Activated CD4-positive, alpha-beta memory T cell treated with anti-CD3 and anti-CD28 coated beads for 36 hours (primary cell): ENCODE measurements at places on chromosomes 6 and 20.

DNA sequence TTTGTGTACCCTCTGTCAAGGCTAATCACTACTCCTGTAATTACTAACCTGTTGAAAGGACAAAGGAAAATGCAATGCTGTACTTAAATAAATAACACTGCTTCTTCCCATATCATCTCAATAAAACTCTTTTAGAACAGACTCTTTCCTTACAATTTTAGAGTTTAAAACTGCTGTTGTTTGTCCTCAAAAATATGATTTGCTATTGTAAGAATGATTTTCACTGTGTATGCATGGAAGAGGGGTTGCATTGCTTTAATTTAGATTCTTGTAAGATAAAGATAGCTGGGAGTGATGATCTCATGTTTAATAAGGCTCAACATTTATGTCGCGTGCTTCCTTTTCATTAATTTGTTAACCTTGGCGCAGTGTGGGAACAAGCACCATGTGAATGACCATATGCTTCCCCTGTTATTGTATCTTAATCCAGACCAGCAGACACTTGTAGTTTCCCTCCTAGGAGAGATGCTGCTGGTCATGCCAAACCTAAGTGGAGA, 89.8 kb upstream of the ATXN1 start:
- no peak overlapping the region for H3K27ac ChIP-seq
- H3K27me3 ChIP-seq, result peaks cover 13% of the 10 kb centered on the region

GRCh38 chr6:41524634-41525011, 21.6 kb upstream of the FOXP4 start:
- H3K36me3 ChIP-seq, result no peaks in the 10 kb centered on the region
- no peak for DNase-seq
- H3K27me3 ChIP-seq, result peaks cover 16% of the 10 kb centered on the region
- H3K27ac ChIP-seq, result no peak overlapping the region
- no peaks in the 10 kb centered on the region for H3K4me1 ChIP-seq
- H3K4me3 ChIP-seq, result no peak overlapping the region

DNA sequence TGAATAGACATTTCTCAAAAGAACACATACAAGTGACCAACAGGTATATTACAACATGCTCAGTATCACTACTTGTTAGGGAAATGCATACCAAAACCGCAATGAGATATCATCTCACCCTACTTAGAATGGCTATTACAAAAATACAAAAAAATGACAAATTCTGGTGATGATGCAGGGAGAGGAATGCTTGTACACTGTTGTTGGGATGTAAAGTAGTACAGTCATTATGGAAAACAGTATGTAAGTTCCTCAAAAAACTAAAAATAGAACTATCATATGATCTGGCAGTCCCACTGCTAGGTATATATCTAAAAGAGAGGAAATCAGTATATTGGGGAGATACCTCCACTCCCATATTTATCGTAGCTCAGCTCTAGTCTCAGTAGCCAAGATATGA, 10.9 kb upstream of the SLC17A5 start:
- DNase-seq, result no peak
- H3K27me3 ChIP-seq, result peaks cover 13% of the 10 kb centered on the region
- H3K27ac ChIP-seq, result no peak overlapping the region
- no peak overlapping the region for H3K4me3 ChIP-seq
- H3K4me1 ChIP-seq, result peaks cover 4% of the 10 kb centered on the region

DNA sequence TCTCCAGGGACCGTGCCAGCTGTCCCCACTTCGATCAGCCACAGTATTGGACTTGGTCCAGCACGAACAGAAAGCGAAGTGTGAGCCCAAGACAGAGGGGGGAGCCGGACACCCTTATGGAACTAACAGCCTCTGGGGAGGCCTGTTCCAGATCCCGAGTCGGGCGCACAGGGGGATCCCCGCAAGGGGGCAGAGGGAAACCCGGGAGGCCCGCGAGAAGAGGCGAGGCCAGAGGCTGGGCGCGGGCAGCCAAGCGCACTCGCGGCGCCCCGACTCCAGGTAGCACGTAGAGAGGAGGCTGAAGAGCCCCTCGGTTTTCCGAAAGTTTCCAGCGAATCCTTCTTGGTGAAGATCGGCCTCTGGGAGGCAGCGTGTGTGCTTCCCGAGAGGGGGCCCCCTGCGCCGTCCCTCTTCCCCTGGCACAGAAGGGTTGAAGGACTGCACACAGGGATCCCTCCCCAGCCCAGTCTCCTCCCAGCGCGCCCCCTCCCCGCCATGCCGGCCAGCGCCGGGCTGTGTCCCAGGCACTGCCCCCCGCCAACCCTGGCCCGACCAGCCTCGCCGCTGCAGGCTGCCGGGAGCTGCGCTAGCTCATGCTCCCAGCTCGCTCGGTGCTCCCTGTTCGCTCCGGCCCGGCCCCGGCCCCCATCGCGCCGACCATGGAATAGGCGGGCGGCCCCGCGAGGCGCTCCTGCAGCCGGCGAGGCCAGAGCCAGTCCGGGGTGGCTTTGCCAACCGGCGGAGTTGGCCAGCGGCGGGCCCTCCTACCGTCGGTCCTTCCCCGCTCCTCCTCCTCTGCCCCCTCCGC, 577 bp upstream of the SLC24A3 start:
- peaks cover 35% of the 10 kb centered on the region for H3K27me3 ChIP-seq
- no peak overlapping the region for H3K27ac ChIP-seq
- no peaks in the 10 kb centered on the region for H3K36me3 ChIP-seq
- no peak overlapping the region for H3K4me3 ChIP-seq
- H3K4me1 ChIP-seq, result no peaks in the 10 kb centered on the region
- DNase-seq, result no peak

DNA sequence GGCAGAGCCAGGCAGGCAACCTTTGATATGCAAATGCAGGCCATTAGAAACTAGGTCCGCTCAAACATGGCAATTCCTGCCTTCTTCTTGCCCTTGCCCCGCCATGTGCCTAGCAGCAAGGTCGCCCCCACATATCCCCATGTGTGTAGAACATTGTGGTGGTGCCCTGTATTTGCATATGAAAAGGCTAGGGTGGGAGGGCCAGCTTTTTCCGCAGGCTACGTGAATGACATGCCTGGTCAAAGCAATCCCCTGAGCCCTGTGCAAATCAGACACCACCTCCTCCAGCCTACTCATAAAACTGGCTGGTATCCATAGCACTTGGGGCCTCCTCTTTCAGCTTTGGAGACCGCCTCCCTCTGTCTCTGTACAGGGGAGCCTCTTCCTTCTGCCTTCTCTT, 31.6 kb downstream of the GSTA2 start:
- no peaks in the 10 kb centered on the region for H3K27me3 ChIP-seq
- H3K27ac ChIP-seq, result no peak overlapping the region
- H3K4me1 ChIP-seq, result no peaks in the 10 kb centered on the region

- H3K4me3 ChIP-seq, result no peak overlapping the region
- no peaks in the 10 kb centered on the region for H3K36me3 ChIP-seq
- peaks cover 24% of the 10 kb centered on the region for H3K27me3 ChIP-seq
- H3K27ac ChIP-seq, result no peak overlapping the region
- peaks cover 4% of the 10 kb centered on the region for H3K4me1 ChIP-seq
Observed at GRCh38 chr6:3251462-3252314, 7.1 kb upstream of the PSMG4 start.

DNA sequence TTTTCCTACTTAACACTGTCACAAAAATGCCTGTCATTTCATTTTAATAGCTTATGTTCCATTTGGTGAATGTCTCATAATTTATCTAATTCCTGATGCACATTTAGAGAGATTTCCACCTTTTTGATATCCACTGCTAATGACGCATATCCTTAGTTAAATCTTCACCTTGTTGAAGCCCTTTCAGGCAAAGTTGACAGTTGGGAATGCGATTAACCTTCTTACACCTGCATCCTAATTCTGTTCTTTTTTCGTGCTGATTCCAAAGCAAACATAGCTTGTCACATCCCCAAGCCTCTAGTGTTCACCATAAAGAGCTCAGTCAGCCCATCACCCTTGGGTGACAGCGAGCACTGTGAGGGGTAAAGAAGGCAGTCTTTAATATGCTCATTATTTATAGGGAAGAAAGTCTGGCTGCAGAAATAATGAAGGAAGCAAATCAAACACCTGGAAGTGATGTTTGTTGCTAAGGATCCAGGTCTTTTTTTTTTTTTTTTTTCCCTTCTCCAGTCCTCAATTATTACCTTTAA, 205.6 kb downstream of the DTNBP1 start:
- H3K27ac ChIP-seq, result no peak overlapping the region
- H3K4me3 ChIP-seq, result no peak overlapping the region
- peaks cover 47% of the 10 kb centered on the region for H3K4me1 ChIP-seq
- H3K27me3 ChIP-seq, result no peaks in the 10 kb centered on the region
- H3K36me3 ChIP-seq, result peaks cover 26% of the 10 kb centered on the region

- H3K4me1 ChIP-seq, result peaks cover 3% of the 10 kb centered on the region
- no peak overlapping the region for H3K27ac ChIP-seq
- H3K36me3 ChIP-seq, result no peaks in the 10 kb centered on the region
- peaks cover 15% of the 10 kb centered on the region for H3K27me3 ChIP-seq
- no peak overlapping the region for H3K4me3 ChIP-seq
Observed at GRCh38 chr6:132865829-132866228, 51.5 kb downstream of the RPS12 start.

DNA sequence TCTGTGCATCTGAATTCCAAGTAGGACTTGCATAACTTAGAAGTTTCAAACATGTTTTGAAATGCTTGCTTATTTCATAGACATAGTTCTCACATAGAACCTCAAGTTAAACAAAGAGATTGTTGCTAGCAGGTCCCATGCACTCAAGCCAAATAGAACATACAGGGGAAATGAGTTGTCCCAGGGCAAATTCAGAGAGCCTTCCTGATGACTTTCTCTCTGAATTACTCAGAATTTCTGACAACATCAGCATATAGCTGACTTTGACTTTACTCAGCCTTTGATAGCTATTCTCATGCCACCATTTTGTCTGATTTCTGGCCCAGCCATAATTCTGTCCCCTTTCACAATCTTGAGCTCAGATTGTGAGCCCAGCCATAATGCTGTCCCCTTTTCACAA, 333.2 kb upstream of the PLCB4 start:
- H3K27me3 ChIP-seq, result no peaks in the 10 kb centered on the region
- no peak for DNase-seq
- H3K36me3 ChIP-seq, result no peaks in the 10 kb centered on the region
- H3K4me3 ChIP-seq, result no peak overlapping the region
- no peak overlapping the region for H3K27ac ChIP-seq
- peaks cover 5% of the 10 kb centered on the region for H3K4me1 ChIP-seq

DNA sequence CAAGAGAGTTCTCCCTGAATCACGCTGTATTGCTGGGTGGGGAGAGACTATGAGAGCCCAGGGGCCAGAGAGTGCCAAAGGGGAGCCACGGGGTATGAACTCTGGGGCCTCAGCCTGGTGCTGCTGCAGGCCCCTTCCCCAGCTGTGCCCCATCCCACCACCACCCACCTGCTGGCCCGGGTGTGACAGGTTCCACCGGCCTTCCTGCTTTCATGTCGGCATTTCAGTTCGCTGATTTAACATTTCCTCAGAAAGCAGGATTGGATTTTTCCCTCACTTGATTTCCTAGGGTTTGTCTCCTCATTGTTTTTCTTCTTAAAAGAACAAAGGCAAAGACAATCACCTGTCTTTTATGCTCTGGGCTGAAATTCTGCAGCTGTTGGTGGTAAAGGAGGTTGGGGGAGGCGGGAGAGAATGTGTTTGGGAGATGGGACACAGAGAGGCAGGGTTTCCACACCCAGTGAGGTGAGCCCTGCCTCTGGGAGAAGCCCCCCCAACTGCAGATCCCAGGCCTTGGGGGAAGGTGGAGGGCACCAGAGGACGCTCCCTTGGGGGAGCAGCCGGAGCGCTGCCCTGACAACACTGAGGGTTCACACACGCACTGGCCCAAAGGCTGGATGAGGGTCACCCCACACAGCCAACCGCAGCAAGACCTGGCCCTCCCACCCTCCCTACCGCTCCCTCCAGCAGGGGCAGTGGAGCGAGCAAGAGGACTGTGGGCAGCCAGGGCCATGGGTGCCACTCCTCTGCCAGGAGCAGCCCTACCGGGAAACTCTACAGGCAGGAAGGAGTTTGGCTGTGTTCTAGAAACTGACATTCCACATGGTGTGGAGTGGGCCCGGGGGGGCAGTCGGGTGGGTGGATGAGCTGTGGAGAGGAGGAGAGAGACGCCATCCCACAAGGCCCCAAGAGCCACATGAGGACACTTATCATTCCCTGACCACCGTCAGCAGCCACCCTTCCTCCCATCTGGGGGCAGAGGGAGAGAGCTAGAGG, 10.5 kb upstream of the MLN start:
- H3K27me3 ChIP-seq, result peaks cover 39% of the 10 kb centered on the region
- H3K4me1 ChIP-seq, result no peaks in the 10 kb centered on the region

- peaks cover 13% of the 10 kb centered on the region for H3K36me3 ChIP-seq
- H3K4me1 ChIP-seq, result no peaks in the 10 kb centered on the region
- no peak for DNase-seq
- no peak overlapping the region for H3K27ac ChIP-seq
- H3K4me3 ChIP-seq, result no peak overlapping the region
Observed at GRCh38 chr20:16385462-16385861, 187.8 kb downstream of the KIF16B start.

DNA sequence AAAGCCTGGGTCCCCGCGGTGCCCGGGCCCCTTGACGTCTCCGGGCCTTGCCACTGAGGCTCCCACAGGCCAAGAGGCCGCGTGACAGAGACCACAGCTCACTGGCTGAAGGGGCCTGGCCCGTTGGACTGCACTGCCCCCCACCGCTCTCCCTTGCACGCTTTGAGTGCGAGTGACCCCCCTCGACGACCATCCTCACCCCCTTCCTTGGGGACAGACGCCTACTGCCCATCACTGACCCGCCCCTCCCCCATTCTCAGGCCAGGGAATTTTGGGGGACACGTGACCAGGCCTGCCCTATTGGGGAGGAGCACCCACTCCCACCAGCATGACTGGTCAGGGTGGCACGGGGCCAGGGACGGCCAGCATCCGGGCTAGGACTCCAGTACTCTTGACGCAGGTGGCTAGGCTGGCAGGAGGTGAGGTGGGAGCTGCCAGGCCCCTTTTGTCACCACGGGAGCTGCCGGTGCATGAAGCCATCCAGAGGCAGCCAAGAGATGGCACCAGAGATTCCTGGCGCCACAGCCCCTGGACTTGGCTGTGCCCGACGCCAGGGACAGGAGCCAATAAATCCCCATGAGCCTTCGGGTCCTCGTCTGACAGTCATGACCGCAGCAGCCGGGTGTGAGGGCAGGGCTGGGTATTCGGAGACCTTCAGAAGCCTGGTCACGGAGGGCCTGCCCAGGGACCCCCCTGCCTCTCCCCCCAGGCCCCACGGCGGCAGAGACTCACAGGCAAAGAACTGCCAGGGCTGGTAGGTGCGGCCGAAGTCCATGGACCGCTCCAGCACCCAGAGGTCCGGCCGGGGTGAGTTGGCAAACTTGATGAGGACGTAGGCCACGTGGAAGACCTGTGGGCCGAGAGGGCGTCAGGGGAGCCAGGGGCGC, 14.5 kb downstream of the LAMA5 start:
- no peaks in the 10 kb centered on the region for H3K36me3 ChIP-seq
- H3K4me3 ChIP-seq, result no peak overlapping the region
- H3K4me1 ChIP-seq, result no peaks in the 10 kb centered on the region
- no peak for DNase-seq
- no peak overlapping the region for H3K27ac ChIP-seq
- peaks cover 2% of the 10 kb centered on the region for H3K27me3 ChIP-seq
